ENCODE measurements at places on chromosomes 5 and 9.

GRCh38 chr5:170497311-170498038 is 6.3 kb upstream of the KCNIP1 start:
- DNase-seq, result no peak

DNA sequence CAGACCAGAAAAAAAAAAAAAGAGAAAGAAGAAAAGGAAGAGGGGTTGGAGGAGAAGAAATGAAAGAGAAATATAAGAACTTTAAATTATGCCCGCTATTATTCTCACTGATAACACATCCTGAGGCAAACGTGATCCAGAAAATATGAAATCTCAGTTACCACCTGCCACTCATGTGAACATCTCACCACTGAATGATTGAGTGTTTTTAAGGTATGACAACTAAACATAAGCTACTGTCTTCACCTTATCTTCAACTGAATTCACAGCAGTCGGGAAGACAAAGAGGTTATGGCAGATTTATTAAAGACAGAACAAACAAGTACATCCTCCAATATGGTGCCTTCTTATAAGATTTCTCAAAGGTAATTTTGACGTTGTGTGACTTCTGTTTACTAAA is 327.9 kb downstream of the TMEM161B start:
- no peak for DNase-seq

DNA sequence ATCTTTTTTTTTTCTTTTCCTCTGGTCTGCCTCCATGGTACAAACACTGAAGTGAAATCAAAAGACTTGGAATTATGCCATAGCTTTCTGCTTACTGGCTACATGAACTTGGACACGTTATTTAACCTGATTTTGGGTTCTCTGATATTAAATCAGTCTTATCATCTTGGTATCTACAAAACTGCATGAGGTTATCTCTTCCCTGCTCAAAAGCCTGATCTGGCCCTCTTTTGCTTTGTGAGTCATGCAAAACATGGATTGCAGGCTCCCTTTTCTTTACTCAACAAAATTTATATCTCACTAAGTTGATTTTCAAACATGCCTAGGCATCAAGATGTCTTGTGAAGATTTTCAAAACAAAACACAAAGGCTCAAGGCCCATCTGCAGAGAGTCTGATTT is 45.9 kb upstream of the FST start:
- no peak for DNase-seq

DNA sequence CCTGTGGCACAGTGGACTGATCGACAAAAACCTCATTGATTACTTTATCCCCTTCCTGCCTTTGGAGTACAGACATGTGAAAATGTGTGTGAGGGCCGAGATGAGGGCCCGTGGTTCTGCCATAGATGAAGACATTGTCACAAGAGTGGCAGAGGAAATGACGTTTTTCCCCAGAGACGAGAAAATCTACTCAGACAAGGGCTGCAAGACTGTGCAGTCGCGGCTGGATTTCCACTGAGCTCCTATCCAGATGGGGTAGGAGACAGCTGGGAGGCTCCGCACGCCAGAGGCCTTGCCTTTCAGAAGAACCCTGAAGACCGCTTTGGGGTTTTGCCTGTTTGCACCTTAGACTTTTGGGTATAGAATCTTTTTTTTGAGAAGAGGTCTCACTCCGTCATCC is 6.4 kb downstream of the TOR1B start:
- DNase-seq, result no peak

DNA sequence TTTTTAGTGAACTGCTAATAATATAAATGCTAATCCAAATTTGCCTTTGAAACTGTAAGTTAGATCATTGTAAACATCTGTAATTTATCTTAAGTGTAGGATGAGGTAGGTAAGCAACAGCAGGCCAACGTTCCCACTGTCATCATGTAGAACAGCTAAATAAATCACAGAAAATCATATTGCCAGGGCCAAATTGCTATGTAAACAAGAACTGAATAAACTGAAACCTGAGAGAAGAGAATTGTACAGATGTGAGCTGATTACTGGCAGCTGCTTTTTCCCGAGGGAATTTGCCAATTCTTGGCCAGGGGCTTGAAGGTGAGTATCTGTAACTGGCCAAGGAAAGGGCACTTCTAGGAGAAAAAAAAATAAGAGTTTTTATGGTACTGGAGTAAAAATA is 97.6 kb downstream of the CDH10 start:
- no peak for DNase-seq

DNA sequence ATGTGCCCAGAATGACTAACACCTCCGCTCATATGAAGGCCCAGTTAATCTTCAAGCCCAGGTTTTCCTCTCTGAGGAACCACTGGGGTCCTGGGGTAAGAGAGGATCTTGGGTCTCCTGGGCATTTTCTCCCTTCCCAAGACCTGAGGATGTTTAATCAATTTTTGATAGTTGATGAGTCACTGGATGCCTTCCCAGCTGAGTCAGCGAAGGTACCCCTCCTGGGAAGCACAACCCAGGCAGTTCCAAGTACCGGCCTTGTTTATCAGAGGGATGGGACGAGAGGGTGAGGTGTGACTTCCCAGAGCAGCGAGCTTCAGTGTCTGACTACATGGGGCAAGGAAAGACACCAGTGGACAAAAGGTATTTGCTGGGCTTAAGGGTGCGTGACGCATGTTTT is 119.6 kb upstream of the IL12B start:
- no peak for DNase-seq

DNA sequence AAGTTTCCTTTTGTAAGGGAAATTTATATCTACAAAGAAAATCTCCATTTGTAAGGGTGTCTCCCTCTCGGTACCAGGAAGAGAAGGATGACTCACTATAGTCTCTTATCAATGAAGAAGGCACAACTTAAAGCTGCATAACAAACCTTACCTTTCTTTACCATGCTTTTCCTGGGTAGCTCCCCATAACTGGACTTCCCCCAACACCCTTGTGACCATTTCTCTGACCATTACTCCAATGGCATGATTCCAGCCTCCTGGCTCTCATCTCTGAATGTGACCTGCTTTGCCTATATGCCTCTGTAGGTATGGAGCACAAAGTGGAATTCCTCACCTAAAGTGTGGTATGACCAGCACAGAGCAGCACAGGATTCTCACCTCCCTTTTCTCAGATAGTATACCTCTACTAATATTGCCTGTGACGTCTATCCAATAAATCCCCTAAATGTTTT is 62.8 kb downstream of the GNA14 start:
- DNase-seq, result no peak

DNA sequence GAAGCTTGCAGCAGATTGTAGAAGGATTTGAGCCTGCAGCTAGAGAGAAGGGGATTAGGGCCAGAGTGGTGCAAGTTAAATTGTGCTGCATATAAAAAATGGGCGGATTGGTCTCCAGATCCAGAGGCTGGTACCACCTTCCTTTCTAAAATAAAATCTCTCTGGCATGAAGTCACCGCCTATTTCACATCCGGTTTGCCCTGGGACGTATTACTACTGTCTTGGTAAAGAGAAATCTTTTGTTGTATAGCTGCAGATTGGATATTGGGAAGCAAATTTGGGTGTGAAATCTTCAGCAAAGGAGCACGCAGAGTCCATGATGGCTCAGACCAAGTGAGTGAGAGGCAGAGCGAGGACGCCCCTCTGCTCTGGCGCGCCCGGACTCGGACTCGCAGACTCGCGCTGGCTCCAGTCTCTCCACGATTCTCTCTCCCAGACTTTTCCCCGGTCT is at the start of gene GABRA1:
GABRA1 (plus strand) TSS at position 180 of the 451 bp plus-strand sequence. CDS start 2,691 bp downstream, outside the sequence.
- no peak for DNase-seq

GRCh38 chr5:91114658-91115057 is 268.5 kb downstream of the ARRDC3 start:
- no peak for DNase-seq

DNA sequence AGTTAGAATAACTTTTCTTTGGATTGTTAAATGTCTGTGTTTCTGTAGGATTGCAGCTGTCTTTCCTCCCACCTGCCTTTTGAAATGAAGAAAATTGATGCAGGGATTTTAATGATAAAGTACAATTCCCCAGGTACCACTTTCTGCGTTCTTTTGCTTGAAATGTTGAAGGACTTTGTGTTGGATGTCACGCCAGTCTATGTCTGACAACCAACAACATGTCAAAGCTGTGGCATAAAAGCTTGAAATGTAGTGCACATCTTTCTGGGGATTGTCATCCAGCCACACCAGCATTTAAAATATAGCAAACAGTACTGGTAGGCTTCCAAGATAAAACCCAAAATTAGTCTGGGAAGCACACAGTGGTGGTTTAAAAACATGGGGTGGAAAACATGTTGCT is 381.4 kb downstream of the TMEM161B start:
- no peak for DNase-seq

DNA sequence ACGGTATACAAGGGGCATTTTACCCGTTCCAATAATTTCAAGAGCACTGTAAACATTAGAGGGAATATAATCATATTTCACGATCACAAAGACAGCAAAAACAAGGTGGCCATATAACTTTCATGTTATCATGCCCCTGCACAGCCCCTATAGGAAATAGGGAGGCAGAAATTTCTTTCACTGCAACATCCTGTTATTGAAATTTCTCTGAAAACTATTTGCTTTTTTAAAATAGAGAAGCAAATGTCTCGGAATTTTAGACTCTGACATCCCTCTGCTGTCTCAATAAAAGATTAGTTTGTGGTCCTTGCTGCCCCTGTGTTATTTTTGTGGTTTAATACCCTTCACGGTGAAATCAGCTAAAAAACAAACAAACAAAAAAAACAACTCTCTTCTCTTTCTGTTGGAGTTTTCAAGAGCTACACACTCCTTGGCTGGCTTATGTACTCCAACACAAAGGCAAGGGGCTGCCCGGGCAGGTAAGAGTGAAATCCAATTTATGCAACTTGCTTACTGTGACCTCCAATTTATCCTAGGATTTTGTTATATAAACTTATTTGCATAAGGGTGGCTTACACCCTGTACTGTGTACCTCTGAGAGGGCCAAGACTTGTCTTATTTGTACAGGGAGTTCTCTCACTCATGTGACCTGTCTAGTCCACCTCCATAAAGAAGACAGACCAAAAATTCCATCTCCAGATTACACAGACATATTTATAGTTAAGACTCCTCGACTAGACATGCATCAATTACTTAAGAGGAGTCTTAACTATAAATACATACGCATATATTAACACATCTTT is 223.6 kb downstream of the MLLT3 start:
- DNase-seq, result no peak

- no peak for DNase-seq
Measured at GRCh38 chr5:113199122-113199905, 222.7 kb downstream of the DCP2 start.

DNA sequence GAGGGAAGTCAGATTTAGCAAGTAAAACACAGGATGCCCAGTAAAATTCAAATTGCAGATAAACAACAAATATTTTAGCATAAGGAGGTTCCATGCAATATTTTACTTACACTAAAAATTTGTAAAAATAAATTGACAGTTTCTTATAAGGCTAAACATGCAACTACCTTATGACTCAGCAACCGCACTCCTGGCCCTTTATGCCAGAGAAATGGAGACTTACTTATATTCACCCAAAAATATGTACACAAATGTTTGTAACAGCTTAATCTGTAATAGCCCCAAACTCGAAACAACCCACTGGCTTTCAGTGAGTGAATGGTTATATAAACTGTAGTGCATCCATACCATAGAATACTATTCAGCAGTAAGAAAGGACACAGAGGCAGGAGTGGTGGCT is 28.6 kb upstream of the TRIM14 start:
- DNase-seq, result no peak

GRCh38 chr9:127961613-127962155 is 19.1 kb downstream of the EEIG1 start:
- no peak for DNase-seq

GRCh38 chr9:88398016-88398415 is 9.8 kb downstream of the SPIN1 start:
- no peak for DNase-seq

DNA sequence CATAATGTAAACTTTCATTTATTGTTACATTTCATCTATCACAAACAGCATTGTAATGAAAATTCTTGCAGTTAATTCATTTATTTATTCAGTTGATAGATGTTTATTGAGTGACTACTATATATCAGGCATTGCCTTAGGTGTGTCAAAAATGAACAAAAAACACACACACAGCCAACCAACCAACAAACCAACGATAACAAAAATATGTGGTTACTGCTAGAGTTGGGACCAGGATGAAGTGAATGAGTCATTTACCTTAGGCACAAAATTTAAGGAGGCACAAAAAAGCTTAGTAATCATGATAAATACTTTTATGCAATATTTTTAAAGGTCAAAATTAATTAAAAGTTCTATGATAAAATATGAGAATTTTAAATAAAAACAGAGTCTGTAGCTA is 223.4 kb downstream of the CSNK1G3 start:
- no peak for DNase-seq

GRCh38 chr5:61332358-61332749 is 296 bp downstream of the ZSWIM6 start:
- peak; percentile 42 for DNase-seq

DNA sequence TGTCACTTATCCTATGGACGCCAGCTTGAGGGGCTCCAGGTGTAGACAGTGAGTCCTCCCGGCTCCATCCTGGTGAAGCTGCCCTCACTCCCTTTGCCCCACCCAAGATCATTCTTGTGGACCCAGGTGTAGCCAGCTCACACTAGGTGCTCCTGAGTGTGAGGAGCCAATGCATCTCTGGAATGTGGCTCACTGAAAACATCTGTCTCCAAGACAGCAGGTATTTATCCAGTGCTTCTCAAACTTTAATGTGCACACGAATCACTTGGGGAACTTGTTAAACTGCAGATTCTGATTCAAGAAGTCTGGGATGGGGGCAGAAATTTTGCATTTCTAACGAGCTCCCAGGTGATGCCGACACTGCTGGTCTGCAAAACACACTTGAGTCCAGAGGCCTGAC is 13.5 kb upstream of the ENC1 start:
- no peak for DNase-seq

- no peak for DNase-seq
Measured at GRCh38 chr9:18639911-18640310, 166.0 kb downstream of the ADAMTSL1 start.

GRCh38 chr5:59665086-59665831 is 228.3 kb downstream of the PDE4D start:
- DNase-seq, result no peak

DNA sequence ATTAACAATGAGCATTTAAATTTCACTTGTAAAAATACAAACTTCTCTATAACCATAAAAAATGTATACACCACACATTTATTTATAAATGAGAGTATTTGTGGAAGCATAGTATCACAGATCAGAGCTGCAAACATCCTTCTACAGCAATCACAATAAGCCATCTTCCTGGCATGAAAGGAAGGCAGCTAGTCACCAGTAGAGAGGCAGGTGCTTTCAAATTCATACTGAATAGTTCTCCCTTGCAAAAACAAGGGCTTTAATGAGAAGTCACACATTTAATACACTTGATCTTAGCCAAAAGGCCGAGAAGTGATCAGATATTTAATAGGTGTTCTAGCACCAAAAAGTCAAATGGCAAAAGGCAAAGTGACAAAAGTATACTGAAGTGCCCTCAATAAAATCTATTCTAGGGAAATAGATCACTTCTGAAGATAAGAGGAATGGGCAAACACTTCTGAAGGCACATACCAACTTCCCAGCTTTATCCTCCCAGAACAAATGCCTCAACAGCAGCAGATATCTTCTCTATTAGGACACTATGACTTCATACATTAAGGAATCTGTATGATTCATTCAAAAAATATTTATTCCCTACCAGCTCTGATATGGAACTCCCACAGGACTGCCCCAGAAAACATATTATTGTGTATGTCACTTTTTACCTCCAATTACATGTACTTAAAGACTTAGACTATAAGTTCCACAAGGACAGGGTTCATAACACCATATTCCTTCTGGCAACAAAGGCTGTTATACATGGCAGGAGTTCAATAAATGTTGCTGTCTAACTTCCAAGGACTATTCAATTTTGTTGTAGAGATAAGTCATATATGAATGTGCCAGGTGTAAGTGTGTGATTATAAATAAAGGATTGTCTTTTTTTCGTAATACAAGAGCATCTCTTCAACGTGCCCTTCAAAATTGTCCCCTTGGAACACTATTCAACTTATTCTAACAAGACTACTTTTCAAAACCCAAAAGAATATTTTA is 31.7 kb downstream of the MAPKAP1 start:
- no peak for DNase-seq

All from hematopoietic multipotent progenitor cell treated with erythropoietin and hydrocortisone succinate and interleukin-3 and kit ligand, for 17 days (in vitro differentiated cells).